ENCODE measurements at places on chromosomes 3 and 15. TPM values are rescaled to one million over a fixed set of nuclear protein-coding genes. Genes with fewer than 3 reads are reported as not detected.
A peak's percentile ranks its signal among the peaks of the same experiment; 100 is the strongest.

GRCh38 chr3:87329065-87329464 is 52.7 kb upstream of the POU1F1 start:
- no peak for DNase-seq
- H3K27me3 ChIP-seq, result no peaks in the 10 kb centered on the region
- H3K36me3 ChIP-seq, result no peaks in the 10 kb centered on the region
- no peak overlapping the region for H3K4me3 ChIP-seq
- no peaks in the 10 kb centered on the region for H3K4me1 ChIP-seq

DNA sequence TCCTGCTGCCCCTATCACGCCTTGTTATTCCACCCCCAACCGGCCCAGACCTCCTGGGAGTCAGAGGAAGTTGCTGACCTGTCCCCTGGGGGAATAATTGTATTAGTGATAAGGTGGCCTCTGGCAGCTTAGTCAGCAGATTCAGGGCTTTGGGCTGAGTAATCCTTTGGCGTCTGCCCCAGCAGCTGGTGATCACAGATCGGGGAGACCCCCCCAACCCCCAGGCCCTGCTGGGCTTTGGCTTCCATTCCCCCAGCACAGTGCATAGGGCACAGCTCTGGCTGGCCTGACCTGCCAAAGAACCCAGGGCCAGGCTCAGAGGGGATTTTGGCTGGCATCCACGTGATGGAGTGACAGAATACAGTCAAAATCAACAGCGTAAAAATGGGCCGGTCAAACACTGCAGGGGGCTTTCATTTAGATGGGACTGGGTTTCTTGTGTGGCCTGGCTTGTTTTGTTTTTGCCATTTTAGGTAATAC is 3.9 kb upstream of the NR2E3 start:
- H3K27me3 ChIP-seq, result peaks cover 11% of the 10 kb centered on the region
- H3K4me3 ChIP-seq, result no peak overlapping the region
- H3K36me3 ChIP-seq, result no peaks in the 10 kb centered on the region
- H3K27ac ChIP-seq, result no peak overlapping the region
- H3K4me1 ChIP-seq, result peaks cover 40% of the 10 kb centered on the region

- H3K36me3 ChIP-seq, result no peaks in the 10 kb centered on the region
- DNase-seq, result no peak
- H3K4me1 ChIP-seq, result no peaks in the 10 kb centered on the region
- no peak overlapping the region for H3K4me3 ChIP-seq
- H3K27me3 ChIP-seq, result no peaks in the 10 kb centered on the region
- H3K27ac ChIP-seq, result no peak overlapping the region
Observed at GRCh38 chr3:169604568-169604967, 58.9 kb downstream of the MECOM start.

- H3K27ac ChIP-seq, result no peak overlapping the region
- no peaks in the 10 kb centered on the region for H3K36me3 ChIP-seq
- no peak for DNase-seq
- no peaks in the 10 kb centered on the region for H3K4me1 ChIP-seq
Observed at GRCh38 chr15:28022961-28023360, 76.2 kb downstream of the OCA2 start.

GRCh38 chr15:69402816-69403215 is 11.3 kb upstream of the KIF23 start:
- no peaks in the 10 kb centered on the region for H3K27me3 ChIP-seq
- DNase-seq, result no peak
- no peak overlapping the region for H3K4me3 ChIP-seq
- H3K36me3 ChIP-seq, result no peaks in the 10 kb centered on the region

GRCh38 chr3:45120359-45121158 is 25.6 kb downstream of the CDCP1 start:
- no peaks in the 10 kb centered on the region for H3K36me3 ChIP-seq
- H3K27me3 ChIP-seq, result peaks cover 9% of the 10 kb centered on the region
- H3K27ac ChIP-seq, result peak overlapping the region; percentile 16
- no peak for DNase-seq
- peaks cover 24% of the 10 kb centered on the region for H3K4me1 ChIP-seq

- peaks cover 72% of the 10 kb centered on the region for H3K36me3 ChIP-seq
- no peak overlapping the region for H3K27ac ChIP-seq
- H3K4me3 ChIP-seq, result no peak overlapping the region
- H3K4me1 ChIP-seq, result peaks cover 28% of the 10 kb centered on the region
- no peak for DNase-seq
Observed at GRCh38 chr15:39942753-39943150, 8.8 kb downstream of the EIF2AK4 start.

GRCh38 chr15:70453238-70453637 is 310.1 kb downstream of the UACA start:
- peaks cover 28% of the 10 kb centered on the region for H3K27me3 ChIP-seq
- no peak overlapping the region for H3K4me3 ChIP-seq
- no peaks in the 10 kb centered on the region for H3K36me3 ChIP-seq
- no peak for DNase-seq
- no peak overlapping the region for H3K27ac ChIP-seq
- peaks cover 2% of the 10 kb centered on the region for H3K4me1 ChIP-seq

Gene CCDC80
- 171 TPM for total RNA-seq

Gene CASR
- not detected for total RNA-seq

Gene NPAP1
- total RNA-seq, result not detected
